CD4-positive, alpha-beta memory T cell (primary cell): ENCODE measurements at places on chromosomes 3 and 15.

DNA sequence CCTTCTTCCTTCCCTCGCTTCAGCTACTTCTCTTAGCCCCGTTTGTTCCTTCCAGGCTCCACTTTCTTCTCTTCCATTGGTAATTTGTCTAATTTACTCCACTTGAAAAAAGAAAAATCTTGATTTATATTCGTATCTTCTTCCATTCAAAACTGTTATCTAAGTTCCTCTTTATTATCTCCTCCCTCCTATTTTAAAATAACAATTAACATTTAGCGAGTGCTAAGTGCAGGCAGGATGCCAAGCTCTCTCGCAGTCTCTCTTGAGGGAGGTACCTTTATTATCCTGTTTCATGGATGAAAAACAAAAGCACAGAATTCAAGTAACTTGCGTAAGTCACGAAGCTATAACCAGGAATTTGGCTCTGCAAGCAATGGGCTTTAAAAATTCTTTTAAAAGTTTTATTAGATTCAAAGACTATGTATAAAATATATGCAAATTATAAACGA lies 418.9 kb upstream of the NAALADL2 start:
- DNase-seq = no peak

- no peak for DNase-seq
Observed at GRCh38 chr3:38127611-38128302, 9.2 kb downstream of the ACAA1 start.

DNA sequence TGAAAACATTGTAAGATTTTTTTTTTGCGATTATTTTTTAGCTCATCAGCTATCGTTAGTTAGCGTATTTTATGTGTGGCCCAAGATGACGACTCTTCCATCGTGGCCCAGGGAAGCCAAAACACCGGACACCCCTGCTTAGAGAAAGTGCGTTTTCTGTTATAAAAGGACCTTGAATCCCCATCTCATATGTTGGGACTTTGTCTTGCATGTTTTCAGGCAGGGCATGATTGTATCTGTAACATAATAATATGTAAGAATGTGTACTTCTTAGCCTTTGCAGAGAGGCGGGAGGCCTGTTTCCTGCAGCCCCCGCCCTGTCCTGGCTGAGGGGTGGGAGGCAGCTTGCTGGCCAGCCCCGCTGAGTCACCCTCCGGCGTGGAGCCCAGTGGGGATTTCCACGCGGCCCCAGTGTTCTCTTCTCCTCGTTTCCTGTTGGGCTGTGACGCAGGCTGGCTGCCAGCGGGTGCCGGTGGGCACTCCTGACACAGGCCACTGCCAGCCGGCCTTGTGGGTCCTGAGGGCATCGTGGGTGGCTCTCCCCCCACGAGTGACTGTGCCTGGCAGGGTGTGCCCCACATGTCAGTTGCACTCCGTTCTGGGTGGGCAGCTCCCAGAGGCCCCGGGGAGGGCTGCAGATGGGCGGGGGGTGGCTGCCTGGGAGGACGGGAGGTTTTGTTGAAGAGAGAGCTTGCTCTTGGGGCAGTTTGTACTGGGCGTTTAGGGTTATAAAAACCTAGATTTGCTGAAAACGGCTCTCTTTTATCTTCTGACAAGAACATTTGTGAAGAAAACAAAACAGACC lies 55.6 kb downstream of the SMAD3 start:
- DNase-seq = peak; percentile 84

DNA sequence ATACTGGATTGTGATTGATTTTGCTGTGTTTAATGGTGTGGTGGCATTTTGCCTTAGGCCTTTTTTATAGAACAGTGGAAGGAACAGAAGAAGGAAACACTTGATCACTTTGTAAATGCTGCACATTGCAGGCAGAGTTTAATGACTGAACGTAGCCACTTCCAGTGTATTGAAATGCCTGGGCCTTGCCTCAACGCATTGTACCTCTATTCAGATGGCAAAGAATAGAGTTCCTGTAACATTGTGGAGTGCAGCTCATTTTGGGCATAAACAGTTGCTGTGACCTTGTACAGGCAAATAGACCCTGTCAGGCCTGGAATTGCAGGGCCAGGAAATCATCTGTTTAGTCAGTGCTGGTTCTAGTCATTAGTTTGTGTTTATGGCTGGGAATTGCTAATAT lies 225.0 kb downstream of the EPHA3 start:
- no peak for DNase-seq

DNA sequence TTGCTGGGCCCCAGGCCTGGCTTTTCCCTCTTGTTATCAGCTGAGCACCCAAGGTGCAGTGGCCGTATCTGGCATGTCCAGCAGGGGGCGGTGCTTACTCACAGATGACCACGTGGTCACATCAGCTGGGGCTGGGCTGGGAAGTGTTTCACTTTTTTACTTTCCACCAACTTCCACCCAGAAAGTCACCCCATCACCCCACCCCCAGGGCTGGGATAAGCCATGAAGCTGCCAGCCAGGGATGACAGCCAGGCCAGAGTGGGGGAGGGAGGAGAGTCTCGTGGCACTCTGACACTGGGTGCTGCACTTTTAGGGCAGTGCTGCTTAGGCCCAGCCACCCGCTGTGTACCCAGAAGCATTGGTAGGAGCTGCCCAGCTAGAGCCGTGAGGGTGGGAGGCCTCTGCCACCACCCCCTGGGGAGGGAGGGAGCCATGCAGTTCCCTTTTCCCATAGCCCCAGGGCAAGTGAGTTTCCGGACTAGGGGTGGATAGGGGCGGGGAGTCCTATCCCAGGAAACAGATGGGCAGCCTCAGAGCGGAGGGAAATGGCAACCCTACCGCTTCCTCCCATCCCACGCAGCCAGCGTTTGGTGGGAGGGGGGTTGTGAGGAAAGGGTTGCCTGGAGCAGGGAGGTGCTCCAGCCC lies 6.1 kb downstream of the PPCDC start:
- DNase-seq = peak; percentile 75

DNA sequence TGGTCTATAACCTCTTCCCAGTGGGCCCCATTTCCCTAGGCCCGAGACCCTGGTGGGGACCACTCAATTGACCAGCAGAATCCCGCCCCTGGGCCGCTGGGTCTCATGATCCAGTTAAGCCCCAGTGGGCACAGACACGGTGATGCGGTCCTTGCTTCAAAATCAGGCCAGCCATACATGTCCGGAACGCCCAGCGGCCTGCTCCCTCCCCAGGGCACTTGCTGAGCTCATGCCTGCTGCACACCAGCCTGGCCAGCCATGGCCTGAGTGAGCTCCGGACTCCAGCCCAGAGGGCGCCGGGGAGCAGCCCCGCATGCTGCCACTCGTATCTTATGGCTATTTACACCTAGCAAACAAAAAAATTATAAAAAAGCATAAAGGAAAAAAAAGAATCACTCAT lies 34.4 kb upstream of the IQSEC1 start:
- DNase-seq = no peak

- DNase-seq = no peak
Observed at GRCh38 chr3:146637871-146638270, 32.7 kb upstream of the PLSCR5 start.

DNA sequence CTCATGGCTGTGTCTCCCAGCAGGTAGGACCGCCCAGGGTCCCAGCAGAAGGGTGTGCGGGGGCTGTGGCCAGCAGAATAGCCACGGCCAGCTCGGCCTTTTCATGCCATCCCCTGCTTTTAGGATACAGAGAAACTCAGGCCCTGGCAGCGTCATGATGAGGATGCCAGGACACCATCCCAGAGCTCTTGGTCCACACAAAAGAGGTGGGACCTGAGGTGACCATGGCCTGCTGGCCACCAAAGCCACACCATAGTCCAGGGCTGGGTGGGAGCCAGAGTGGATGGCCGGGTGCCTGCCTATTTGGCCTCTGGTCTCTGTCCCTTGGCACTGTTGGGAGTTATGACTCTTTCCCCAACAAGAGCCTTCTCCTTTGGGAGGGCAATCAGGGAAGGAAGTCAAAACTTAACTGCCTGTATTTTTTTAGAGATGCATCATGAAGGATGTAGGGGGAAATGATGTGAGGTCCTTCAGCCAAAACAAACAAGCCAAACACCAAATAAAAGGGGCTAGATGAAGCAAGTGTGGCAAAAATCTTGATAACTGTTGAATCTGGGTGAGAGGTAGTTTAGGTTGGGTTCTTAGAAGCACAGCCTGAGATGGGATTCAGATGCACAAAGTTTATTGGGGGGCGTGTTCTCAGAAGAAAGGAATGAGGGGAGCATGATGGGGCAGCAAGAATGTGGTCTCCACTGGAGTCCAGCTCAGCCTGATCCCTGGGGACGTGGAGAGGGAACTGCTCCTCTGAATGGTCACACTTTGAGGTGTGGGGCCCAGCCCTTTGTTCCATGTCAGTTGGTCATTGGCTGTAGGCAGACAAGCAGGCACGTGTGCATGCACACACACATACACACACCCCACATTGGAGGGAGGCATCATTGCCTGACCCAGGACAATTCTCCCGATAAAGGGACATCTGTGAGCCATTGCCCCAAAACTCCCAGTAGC lies 33.2 kb downstream of the SMAD6 start:
- DNase-seq = no peak

DNA sequence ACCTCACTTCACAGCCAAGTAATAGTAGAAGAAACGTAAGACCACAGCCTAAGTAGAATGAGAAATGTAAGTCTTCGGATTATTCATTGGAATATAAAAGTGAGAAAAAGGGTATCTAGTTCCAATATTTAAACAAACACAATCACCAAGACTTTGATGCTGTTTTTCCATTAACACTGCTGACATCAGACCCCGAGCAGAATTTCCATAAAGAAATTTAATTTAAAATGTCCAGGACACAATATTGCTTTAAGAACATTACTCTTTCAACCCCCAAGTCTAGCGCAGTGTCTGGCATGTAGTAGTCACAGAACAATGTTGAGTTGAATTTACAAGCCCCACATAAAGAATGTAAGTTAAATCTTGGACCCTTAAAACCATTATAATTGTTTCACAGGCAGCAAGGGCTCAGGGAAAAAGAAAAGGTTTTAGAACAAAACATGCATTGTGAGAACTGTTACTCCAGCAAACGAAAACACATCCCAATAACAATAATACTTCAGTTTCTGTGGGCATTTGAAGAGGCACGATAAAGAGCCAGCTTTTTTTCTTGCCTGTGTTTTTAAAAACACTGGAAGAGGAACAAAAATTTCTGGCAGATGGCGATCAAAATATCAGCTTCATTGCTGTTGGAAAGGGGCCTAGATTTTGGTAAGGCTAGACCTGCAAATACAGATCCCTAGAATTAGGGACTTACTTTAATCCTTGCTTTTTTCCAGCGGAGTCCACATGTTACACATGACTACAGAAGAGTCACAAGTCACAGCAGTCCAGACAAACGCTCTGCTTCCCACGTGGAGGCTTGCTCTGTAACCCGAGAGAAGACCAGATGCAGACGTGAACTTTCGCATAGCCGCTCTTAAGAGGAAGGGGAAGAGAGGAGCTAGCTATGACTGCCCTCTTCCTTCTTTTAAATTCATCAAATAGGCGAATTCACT lies 77.9 kb upstream of the IGSF10 start:
- no peak for DNase-seq

GRCh38 chr15:65032801-65033537 lies 3.5 kb upstream of the MTFMT start:
- DNase-seq = peak; percentile 22

- no peak for DNase-seq
Observed at GRCh38 chr15:28122038-28122949, 23.2 kb upstream of the OCA2 start.
